ENCODE measurements at places on chromosomes 7 and 10. TPM values are rescaled to one million over a fixed set of nuclear protein-coding genes. Genes with fewer than 3 reads are reported as not detected.
A peak's percentile ranks its signal among the peaks of the same experiment; 100 is the strongest.

DNA sequence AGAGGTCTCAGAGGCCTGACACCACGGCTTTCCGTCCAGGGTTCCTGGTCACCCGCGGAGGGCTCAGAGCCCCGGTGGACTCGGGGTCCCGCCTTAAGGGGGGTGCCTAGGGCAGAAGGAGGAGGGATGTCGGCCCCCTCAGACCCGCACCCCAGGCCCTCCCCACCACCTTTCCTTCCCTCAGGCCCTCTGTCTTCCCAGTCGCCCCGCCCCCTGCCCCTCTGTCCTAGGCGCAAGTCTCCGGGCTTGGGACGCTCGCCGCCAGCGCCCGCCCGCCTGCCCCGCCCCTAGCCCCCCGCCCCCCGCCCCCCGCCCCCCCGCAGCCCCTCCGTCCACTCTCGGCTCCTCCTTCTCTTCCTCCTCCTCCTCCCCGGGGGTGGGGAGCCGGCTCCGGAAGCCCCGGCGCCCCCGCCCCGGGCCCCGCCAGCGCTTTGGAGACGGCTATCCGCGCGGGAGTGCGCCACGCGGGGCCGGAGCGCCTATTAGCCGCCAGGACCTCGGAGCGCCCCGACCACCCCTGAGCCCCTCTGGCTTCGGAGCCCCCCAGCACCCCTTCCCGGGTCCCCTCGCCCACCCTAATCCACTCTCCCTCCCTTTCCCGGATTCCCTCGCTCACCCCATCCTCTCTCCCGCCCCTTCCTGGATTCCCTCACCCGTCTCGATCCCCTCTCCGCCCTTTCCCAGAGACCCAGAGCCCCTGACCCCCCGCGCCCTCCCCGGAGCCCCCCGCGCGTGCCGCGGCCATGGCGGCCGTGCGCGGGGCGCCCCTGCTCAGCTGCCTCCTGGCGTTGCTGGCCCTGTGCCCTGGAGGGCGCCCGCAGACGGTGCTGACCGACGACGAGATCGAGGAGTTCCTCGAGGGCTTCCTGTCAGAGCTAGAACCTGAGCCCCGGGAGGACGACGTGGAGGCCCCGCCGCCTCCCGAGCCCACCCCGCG is at the start of gene AEBP1:
Gene AEBP1 (plus strand): TSS at position 423 of the 937 bp plus-strand sequence. CDS start 321 bp downstream, at position 744.
- DNase-seq, result peak; percentile 26

DNA sequence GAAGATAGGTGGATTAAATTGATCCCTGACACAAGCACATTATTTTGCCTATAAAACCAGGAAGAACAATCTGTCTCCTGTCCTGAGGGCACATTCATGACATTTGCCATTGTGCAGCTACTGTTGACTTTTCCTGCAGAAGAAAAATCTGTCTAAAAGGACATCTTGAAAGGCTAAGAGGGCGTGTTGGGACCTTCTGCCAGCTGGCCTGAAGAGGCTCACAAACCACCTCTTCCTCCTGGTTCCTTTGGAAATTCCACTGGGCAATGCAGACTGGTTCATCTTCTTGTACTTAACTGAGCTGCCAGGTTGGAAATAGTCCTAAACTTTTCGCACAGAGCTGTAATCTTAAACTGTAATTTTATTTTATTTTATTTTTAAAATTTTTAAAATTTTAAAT is 35.7 kb upstream of the PIP start:
- DNase-seq, result no peak

DNA sequence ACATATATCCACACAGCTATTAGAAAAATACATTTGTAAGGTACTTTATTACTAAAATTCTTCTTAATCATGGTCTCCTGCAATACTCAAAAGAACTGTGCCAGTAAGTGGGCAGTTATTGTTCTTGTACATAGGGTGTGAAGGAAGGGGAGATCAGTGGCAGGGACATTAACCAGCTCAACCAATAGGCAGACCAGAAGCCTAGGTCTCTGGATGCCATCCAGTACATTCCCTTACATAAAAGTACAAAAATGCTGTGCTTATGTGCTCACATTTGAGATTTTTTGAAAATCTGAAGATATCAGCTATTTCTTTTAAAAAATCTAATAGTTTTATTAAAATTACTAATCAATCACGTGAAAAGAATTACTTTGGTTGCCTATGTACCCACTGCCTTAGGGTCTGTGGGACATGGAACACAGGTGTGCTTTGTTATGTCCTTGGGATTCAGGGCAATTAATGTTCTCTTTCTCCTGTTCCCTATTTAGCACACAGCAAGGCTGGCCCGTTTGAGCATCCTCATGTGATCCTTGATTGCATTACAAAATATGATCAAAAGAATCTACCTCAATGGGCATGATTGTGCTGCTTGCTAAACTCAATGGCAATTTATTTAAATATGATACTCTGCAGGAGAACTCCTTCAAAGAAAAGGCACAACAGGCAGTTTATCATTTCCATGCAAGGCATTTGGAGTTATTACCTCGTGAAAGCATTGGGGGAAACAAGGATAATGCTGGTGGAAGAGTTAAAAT is 22.7 kb downstream of the TWIST1 start:
- DNase-seq, result no peak

DNA sequence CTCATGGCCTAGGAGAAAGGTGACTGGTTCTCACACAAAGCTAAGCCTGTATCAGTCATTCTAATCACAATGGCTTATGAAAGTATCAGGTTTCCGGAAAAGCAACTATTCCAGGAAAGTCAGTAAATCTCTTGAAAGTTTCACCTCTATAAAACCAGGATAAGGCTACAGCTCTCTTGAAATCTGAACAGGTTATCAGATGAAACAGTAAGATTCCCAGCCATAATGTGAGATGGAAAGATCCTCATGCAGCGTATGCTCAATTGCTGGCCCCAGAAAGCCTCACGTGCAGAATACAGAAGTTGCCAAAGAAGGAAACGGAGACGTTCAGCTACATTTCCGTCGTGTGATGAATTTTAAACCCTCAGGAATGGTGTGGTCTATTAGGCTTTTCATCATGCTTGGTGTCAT is 90.0 kb downstream of the PFKFB3 start:
- no peak for DNase-seq

DNA sequence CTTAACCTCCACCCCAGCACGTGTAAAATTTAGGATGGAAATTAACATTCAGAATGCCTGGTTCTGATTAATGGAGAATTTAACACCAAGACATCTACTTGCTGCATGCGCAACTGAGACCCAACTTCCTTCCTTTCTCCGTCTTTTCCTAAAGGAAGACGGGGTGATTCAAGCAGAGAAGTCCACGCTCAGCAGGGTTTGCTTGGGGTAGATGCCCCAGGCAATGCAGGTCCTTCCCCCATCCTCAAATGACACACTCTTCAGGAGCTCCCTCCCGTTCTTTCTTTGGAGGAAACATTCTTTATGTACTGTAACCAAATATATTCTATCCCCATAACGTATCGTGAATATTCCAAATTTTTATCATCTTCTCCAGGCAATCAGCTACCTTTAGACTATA is 47.0 kb downstream of the FAM171A1 start:
- no peak for DNase-seq

GRCh38 chr7:50562136-50562535 is 3.1 kb downstream of the DDC start:
- no peak for DNase-seq

DNA sequence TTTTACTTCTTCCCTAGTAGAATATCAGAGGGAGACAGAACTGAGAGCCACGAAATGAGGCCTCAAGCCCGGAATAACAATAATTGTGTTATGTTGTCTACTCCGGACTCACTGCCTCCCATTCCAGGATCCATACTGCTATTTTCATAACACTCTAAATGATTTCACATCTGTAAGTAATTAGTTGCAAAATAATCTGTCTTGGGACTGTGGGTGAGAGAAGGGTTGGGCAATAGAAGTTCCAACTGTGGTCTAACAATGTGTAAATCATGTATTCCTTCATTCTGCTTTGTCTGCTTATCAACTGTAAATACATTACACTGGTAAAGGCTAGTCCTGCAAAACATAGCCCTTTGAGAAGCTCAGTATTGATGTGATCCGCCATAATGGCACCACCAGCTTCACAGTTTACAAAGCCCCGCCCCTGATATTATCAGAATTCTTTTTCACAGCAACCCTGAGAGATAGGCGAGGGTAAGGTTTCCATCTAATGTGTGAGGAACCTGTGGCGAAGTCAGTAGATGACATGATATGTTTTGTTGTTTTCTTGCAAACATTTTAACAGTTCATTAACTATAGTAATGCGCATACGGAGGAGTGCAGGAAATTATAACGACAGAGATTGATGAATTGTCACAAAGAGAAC is 265.7 kb upstream of the BMPER start:
- DNase-seq, result no peak

GRCh38 chr7:70093205-70093904 is 495.1 kb downstream of the AUTS2 start:
- DNase-seq, result no peak

GRCh38 chr7:376306-377079 is 86.5 kb downstream of the FOXL3 start:
- no peak for DNase-seq

GRCh38 chr7:100376066-100376465 is 2.8 kb downstream of the PILRA start:
- DNase-seq, result no peak

DNA sequence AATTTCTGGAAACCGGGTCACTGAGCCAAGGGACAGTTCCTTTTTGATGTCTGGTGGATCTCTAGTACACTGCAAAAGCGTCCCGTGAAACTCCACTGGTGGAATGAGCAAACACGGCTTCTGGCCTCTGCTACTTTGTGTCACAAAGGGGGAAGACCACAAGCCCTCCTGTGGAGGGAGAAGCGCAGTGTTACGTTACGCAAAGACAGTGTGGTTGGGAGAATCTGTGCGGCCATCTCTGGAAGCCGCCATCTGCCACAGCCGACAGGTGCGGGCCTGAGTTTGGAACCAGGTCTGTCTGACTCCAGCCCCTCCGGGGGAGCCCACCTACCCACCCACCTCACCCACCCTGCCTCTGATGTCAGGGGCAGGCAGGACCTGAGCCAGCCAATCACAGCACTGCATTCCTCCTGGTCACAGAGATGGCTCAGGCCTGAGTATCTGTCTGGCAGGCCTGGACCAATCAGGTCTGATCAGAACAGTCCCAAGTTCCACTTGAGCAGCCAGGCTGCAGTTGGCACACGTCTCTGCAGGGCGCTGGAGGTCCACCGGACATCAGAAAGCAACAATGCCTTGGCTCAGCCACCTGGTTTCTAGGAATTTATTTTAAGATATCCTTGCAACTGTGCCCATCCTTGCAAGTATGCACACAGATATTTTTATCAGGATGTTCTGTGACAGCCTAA is 3.0 kb upstream of the CYP2W1 start:
- DNase-seq, result no peak

GRCh38 chr10:79244841-79245504 is 102.3 kb upstream of the PPIF start:
- DNase-seq, result no peak

DNA sequence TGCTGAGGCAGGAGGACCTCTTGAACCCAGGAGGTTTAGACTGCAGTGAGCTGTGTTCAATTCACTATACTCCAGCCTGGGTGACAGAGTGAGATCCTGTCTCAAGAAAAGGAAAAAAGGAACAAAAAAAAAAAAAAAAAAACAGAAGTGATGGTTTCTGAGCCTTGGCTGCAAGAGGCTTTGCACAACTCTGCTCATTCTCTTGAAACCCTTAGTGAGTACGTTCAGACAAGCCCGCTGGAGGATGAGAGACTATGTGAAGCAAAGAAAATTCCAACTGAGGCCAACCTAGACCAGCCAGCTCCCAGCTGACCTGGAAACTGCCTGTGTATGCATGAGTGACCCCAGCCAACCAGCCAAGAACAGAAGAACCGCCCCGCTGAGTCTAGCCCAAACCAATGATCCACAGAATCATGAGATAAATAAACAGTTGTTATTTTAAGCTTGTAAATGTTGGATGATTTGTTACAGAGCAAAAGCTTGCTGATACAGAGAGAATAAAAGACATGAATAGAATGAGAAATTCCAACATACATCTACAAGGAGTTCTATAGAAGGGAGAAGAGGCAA is 50.6 kb upstream of the FZD9 start:
- no peak for DNase-seq

GRCh38 chr10:29370097-29371092 is 81.5 kb downstream of the LYZL1 start:
- no peak for DNase-seq

NUTM2E gene
- total RNA-seq, result 1.6 TPM

DNA sequence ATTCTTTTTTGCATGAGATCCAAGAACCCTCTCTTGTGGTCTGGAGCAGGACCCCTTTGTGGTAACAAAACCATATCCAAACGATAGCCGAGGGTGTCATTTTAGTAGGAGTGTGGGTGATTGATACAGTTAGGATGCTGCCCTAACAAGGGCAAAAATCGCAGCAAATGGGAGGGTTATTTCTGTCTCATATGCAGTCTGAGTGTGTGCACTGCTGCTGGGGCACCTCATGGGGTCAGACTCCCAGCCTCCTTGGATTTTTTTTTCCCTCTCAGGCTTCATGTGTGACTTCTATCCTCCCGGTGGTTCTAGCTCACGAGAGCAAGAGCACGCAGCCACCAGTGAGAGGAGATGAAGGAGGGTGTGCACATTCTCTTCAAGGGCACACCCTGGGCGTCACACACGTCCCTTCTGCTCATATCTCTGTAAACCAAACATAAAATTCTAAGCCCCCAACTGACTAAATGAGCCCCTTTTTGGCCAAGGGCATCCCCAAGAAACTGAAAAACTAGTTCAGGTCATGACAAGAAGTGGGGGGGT is 28.6 kb upstream of the IL15RA start:
- no peak for DNase-seq

GRCh38 chr7:105617280-105618015 is 36.2 kb upstream of the EFCAB10 start:
- DNase-seq, result no peak

ARMC3 gene
- total RNA-seq, result 1.5 TPM

KCNH2 gene
- 10.7 TPM for total RNA-seq

SLIT1 gene
- total RNA-seq, result 10.6 TPM

DNA sequence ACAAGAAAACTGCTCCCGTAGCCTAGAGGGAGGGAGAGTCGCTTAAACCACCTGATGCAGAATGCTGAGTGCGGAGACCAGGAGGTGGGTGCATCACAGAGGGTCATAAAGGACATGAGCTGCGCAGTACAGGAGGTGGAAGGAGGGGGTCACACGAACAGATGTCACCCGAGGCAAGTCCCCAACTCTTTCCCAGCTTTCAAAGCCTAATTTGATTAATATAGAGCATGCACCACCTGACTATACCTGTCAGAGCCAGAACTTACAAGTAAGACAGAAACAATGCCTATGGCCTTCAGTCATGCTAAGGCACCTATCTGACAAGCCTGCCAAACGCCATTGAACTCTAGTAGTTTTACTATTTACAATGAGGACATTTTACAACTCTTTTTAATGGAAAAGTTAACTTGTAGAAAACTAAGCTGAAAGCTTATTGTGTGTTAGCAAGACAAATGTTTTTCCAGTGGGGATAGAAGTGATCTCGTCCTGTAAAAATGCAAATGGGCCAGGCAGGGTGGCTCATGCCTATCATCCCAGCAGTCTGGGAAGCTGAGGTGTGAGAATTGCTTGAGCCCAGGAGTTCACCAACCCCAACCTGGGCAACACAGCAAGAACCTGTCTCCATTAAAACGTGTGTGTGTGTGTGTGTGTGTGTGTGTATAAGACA is 1.1 kb upstream of the VOPP1 start:
- no peak for DNase-seq

- no peak for DNase-seq
Measured at GRCh38 chr10:34505338-34505737, 309.8 kb downstream of the PARD3 start.

GRCh38 chr10:3484306-3485056 is 300.5 kb downstream of the KLF6 start:
- no peak for DNase-seq

- no peak for DNase-seq
Measured at GRCh38 chr10:21929070-21929469, 74.5 kb downstream of the DNAJC1 start.

GRCh38 chr10:121999301-121999700 is 10.3 kb downstream of the TACC2 start:
- DNase-seq, result no peak

GRCh38 chr10:112950714-112951358 is 789 bp downstream of the TCF7L2 start:
- peak; percentile 29 for DNase-seq

Data from neural crest cell (in vitro differentiated cells).